ENCODE measurements at places on chromosomes 4 and X.

DNA sequence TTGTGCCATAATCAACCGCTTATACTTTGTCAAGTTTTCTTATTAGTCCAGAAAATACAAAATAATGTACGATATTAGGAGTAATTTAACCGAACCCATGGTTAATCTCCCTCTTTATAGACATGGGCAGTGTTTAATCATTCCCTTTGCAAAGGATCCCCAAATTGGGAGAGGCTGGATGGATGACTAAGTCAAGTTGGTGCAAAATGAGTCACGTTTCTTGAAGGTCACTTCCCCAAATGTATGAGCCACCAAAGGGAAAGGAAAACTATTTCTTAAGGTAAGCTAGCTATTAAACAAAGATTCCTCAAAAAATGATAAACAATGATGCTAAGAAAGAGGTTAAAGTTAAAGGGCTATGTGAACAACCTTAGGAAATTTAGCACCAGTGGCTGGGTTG is 17.5 kb downstream of the MAML3 start:
- DNase-seq = no peak

DNA sequence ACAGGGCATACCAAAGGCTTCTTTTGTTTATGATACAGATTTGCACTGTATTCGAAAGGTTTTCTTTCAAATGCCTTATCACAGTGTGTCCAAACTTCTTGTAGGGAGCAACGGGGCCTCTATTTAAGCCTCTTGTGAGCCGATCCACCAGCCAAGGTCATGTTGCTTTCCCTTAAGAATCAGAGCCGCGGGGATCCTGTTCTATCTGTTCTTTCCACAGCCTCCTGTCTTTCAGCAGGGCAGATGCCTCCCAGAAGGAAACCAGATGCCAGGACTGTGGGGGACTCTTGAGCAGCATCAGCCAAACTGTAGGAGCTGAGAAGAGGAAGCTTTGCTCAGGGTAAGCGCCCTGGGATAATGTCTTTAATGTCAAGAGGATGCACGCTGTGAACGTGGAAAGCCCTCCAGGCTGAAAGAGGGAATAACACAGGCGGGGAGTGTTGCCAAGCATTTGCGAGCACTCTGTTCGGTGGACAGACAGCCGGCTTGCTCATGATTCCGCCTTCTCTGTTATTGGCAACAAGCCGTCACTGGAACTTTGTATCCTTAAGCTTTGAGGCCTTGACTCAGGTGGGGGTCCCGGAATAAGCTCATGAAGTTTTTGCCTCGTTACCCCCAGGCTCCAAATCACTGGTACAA is 279.8 kb upstream of the FRG1 start:
- DNase-seq = no peak

DNA sequence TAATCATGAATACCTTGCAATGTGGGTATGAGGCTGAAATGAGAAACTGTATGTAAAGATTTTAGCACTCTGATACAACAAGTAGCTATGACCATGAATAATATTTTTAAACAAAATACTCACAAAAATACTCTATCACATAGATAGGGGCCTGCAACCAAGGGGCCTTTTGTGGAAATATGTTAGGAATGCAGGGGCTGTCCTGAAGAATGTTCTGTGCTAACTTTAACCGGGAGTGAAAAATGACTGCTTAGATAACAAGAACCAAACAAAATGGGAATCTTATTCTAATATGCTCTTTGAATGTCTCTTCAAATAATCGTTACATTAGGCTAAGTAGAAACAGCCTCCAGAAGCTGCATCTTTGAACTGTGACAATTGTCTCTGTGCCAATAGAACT is 37.9 kb upstream of the GYPA start:
- no peak for DNase-seq

DNA sequence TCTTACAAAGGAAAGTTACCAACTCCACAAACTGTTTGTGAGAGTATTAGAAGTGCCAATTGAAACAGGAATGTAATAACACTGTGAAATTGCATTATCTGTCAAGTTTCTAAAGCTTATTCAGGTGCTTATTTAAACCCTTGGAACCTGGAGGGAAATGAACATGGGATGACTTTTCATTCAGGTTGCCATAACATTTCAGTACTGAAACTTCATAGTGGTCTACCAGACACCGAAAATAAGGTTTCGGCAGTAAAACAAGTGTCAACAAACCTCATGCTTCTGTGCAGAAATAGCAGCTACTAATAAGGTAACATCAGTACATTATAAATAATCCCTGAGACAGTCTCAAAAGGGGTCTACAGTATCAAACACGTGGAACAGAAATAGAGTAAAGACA is 890.7 kb upstream of the INTU start:
- no peak for DNase-seq

DNA sequence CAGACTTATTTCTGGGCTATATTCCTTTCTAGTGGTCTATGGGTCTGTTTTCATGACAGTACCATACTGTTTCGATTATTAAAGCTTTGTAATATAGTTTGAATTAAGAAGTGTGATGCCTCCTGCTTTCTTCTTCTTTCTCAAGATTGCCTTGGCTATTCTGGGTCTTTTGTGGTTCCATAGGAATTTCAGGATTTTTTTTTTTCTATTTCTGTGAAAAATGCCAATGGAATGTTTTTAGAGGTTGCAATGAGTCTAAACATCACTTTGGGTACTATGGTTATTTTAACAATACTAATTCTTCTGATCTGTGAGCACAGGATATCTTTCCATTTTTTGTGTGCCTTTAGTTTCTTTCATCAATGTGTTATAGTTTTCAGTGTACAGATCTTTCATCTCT is 204.3 kb upstream of the HCCS start:
- DNase-seq = no peak

DNA sequence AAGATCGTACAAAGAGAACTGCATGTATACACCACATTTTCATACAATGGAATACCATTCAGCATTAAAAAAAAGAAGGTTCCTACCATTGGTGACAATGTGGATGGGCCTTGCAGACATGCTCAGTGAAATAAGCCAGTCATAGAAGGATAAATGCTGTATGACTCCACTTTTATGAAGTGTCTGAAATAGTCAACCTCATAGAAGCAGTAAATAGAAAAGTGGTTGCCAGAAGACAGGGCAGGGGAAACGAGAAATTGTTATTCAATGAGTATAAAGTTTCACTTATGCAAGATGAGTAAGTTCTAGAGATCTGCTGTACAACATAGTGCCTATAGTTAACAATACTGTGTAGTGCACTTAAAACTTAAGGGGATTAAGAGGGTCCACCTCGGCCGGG is 257.5 kb upstream of the FTHL17 start:
- no peak for DNase-seq

DNA sequence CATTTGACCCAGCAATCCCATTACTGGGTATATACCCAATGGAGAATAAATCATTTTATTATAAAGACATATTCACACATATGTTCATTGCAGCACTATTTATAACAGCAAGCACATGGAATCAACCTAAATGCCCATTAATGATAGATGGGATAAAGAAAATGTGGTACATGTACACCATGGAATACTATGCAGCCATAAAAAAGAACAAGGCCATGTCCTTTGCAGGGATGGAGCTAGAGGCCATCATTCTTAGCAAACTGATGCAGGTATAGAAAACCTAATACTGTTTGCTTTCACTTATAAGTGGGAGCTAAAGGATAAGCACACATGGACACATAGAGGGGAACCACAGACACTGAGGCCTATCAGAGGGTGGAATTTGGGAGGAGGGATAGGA is 22.6 kb downstream of the RASSF6 start:
- DNase-seq = no peak

DNA sequence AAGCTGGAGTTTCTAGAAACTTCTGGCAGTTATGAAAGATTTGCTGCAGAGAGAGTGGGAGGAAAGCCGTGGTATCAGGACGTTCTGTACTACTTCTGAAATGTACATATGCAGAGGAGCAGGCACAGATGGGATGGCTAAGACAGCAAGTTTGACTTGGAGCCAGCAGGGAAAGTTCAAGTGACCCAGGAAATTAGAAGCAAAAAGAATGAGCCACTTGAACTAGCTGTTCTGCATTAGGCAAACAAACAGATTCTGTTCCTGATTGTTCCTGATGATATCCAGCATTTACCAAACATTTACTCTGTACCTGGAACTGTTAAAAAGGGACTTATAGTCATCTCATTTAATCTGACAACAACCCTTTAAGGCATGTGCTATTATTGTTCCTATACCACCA is 41.4 kb upstream of the CXCL13 start:
- DNase-seq = no peak

DNA sequence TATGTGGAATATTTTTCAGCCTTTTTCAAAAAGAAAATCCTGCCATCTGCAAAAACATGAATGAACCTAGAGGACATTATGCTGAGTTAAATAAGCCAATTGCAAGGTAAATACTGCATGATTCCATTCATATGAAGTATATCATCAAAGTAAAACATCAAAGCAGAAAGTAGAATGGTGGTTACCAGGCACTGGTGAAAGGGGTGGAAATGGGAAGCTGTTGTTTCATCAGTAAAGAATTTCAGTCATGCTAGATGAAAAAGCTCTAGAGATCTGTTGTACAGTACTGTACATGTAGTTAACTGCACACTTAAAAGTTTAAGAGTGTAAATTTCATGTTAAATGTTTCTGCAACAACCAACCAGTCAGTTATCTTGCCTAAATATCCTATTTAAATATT is 196.8 kb upstream of the ADGRL3 start:
- no peak for DNase-seq

- no peak for DNase-seq
Observed at GRCh38 chr4:59945716-59946115, 1254.4 kb upstream of the ADGRL3 start.

GRCh38 chrX:54246866-54247265 is 63.8 kb upstream of the FAM120C start:
- DNase-seq = no peak

DNA sequence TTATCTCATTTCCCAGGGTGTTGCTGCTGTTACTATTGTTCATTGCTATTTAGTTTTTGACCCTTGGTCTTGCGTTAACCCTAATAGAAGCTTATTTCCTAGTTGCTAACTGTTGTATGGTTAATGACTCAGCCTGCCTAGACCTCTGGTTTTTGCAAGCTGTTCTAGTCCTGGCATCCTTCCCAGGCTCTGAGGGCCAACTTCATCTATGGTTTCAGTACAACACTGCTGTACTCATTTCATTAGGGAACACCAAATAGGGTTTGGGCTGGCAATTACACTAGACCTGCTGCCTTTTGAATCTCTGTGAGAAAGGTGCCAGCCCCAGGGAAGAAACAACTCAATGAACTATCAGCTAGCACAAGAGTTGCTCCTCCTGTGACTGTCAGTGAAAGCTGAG is 59.6 kb downstream of the DCX start:
- DNase-seq = no peak

DNA sequence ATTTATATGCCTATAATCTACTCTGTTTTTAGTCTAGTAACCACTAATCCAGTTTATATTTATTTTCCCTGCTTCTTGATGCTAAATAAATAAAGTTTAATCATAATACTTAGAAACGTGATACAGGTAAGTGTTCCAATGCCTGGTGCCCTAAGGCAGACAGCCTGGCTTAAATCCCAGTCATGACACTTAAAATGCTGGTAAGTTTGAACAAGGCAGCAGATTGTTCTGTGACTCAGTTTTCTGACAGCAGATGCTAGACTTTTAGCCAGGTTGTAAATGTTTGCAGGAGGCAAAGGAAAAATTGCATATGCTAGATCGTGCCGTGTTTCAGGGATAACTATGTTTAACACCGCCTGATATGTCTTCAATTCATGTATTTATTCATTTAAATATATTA is 2661.6 kb downstream of the PCDH7 start:
- DNase-seq = no peak

- no peak for DNase-seq
Observed at GRCh38 chrX:103932133-103932532, 30.3 kb upstream of the TMSB15B start.

Data from stimulated activated CD4-positive, alpha-beta T cell treated with anti-CD3 and anti-CD28 coated beads, TNF-alpha, amount 100 ng/mL, for 4 hours (primary cell).